ENCODE measurements at places on chromosomes 4 and X. TPM values are rescaled to one million over a fixed set of nuclear protein-coding genes. Genes with fewer than 3 reads are reported as not detected.

The MAP3K15 gene
- total RNA-seq = 2.0 TPM

GRCh38 chrX:26788402-26788998 is 572.5 kb downstream of the MAGEB5 start:
- no peak overlapping the region for H3K27ac ChIP-seq
- H3K4me1 ChIP-seq = no peaks in the 10 kb centered on the region
- no peaks in the 10 kb centered on the region for H3K36me3 ChIP-seq

DNA sequence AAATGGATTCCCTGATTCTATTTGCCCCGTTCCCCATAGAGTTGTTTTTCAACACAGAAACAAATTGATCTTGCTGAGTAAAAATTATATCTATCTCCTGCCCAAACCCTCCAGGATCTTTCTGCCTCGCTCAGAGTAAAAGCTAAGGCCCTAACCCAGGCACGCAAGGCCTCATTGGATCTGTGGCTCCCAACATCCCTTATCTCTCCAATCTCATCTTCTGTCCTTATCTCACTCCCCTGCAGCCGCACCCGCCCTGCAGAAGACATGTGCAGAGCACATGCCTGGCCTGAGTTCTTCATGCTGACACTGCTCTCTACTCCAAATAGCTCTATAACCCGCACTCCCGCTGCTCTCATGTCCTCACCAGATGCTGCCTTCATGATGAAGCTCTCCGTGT is 543.8 kb upstream of the ZFP42 start:
- H3K27me3 ChIP-seq = no peaks in the 10 kb centered on the region
- H3K27ac ChIP-seq = no peak overlapping the region
- no peaks in the 10 kb centered on the region for H3K4me1 ChIP-seq
- no peak for DNase-seq

The HOPX gene
- total RNA-seq = 2.8 TPM

Data from neural progenitor cell (in vitro differentiated cells).